NCI-H1436 (cell line): ENCODE measurements at places on chromosomes 7 and 10.

GRCh38 chr7:32587411-32587948 is 92.2 kb downstream of the AVL9 start:
- DNase-seq = no peak

DNA sequence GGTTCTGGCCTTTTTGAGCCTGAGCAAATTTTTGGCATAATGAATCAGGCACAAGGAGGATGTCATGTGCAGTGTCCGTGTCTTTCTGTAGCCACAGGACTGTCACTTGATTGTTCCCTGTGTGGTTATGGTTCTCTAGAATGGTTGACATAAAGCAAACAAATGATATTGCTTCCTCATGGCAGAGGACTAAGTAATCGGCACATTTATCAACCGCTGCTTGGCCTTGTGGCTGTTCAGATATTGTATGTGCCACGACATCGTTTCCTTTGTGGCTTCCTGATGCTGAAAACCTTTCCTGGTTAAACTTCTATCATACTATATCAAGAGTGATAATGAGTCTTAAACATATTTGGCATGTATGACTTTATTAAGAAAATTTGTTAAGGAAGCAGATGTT is 598.8 kb downstream of the SUGCT start:
- DNase-seq = no peak

DNA sequence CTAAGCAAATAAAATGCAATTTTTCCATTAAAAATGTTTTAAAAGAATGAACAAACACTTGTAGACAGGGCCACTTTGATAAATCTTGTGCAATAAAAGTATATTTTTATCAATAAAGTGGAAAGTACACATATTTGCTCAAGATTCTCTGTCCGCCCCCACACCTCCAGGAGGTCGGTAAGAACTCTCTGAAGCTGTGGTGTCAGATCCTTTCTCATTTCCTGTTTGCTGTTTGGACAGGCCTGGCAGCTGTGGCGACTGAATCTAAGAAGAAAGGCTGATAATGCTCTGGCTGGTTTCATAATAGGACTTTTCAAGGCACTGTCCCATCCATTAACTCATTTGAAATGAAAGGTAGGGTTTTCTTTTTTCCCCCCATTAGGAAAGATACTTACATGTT is 15.3 kb upstream of the ASB4 start:
- peak; percentile 69 for DNase-seq

- no peak for DNase-seq
Observed at GRCh38 chr10:104371753-104372152, 18.1 kb downstream of the CFAP58 start.

DNA sequence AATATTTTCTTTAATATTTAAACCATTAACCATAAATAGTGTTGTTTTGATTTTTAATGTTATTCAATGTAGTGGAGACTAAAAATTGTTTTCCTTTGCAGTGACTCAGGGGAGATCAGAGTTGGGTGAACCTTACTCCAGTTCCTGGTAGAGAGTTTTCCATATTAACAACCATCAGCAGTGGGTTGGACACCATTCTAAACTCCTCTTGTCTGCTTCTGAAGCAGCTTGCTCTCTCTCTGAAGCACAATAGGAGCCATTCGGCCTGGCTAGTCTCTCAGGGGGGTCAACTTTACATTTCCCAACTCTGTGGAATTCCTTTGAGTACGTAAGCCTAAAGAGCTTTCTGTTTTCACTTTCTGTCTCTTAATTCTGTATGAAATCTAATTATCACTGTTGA is 9.4 kb upstream of the NRG3 start:
- DNase-seq = no peak

DNA sequence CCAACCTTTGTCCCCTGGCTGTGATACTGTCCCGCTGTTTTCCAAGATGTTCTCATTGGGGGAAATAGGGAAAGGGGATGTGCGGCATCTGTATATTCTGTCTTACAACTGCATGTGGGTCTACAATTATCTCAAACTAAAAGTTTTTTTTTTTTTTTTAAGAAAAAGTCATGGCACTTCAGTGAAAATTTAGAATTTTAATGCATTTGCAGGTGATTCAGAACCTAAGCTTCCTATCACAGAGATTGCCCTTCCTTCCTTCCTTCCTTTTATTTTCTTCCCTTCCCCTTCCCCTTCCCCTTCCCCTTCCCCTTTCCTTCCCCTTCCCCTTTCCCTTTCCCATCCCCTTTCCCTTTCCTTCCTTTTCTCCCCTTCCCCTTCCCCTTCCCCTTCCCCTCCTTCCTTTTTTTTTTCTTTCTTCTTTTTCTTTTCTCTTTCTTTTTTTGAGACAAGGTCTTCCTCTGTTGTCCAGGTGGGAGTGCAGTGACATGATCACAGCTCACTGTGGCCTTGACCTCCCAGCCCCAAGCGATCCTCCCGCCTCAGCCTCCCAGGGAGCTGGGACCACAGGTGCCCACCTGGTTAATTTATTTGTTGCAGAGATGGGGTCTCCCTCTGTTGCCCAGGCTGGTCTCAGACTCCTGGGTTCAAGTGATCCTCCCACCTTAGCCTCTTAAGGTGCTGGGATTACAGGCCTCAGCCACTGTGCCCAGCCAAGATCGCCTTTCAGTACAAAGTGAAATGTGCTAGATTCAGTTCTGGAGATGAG is 32.0 kb downstream of the JAKMIP3 start:
- DNase-seq = no peak

- DNase-seq = peak; percentile 58
Observed at GRCh38 chr7:7554021-7554432, 12.7 kb upstream of the MIOS start.

DNA sequence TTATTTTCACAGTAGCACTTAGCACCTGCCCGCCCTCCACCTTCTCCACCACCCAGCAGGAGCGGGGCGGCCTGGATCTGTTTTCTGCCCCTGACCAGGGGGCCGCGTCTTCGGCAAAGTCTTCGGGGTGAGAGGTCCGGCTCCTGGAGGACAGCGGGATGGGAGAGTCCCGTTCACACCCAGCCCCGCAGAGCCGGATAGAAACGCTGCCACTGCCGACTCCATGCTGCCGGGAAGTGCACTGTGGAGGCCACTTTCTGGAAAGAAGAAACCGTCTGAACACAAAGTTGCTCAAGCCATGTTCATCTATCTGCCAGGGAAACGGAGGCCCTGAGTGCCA is 14.5 kb upstream of the ZNF273 start:
- DNase-seq = no peak

DNA sequence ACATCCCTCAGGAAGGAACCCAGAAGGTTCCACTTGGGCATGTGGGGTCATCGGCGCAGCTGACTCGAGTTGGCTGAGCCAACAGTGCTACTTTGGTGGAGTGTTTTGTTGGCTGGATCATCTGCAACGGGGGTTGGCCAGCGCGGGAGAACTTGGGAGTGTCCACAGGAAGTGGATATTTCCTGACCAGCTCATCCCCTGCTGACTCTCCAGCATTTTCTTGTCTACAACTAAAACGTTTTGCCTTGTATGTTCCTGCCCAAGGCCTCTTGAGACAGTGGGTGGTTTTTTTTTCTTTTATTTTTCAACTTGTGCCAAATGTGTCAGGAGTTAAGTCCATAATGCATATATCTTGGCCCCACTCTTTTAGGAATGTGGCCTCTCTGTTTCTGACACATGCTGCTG is 208.6 kb downstream of the ZNF365 start:
- no peak for DNase-seq

DNA sequence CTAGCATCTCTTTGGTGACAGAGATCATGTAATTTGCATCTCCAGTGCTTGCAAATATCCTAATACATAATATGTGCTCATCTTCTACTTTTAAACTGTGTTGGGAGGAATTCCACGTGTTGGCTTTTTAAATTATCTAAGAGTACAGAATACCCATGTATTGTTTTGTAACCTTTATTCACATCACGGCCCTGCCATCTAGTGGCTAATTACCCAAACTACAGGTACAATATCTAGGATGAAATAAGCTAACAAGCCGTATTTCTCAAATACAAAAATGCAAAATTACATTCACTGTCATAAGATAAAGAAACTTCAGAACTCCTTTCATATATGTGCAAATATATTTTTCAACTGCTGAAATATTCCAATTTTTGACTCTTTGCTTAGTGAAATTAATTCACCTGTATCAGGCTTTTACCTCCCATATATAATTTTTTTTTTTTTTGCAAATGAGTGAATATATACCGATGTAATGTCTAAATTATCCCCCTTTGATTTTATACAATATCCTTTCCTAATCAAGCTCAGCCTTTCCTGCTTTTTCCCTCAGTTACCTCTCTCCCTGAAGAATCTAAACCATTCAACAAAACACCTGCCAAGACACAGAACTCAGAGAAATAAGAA is 30.3 kb upstream of the LSM8 start:
- no peak for DNase-seq

GRCh38 chr10:33027088-33027487 is 69.1 kb upstream of the ITGB1 start:
- no peak for DNase-seq

- no peak for DNase-seq
Observed at GRCh38 chr10:75616076-75616475, 184.7 kb downstream of the LRMDA start.

- DNase-seq = no peak
Observed at GRCh38 chr10:101848408-101848807, 4.8 kb upstream of the KCNIP2 start.

DNA sequence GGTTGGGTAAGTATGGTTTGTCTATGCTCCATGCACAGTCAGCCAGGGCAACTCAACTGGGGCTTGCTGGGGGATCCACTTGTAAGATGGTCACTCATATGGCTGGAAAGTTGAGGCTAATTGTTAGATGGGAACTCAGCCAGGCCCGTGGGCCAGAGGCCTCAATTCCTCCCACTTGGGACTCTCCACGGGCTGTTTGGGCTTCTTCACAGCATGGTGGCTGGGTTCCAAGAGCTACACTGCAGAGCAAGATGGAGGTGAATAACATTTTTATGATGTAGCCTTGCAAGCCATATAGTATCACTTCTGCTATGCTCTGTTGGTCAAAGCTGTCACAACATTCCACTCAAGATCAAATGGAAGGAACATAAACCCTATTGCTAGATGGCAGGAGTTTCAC is 39.2 kb downstream of the ELMO1 start:
- DNase-seq = no peak

GRCh38 chr10:21355591-21356011 is 169.9 kb downstream of the SKIDA1 start:
- no peak for DNase-seq

- DNase-seq = no peak
Observed at GRCh38 chr10:72935361-72935760, 19.2 kb downstream of the PLA2G12B start.

- no peak for DNase-seq
Observed at GRCh38 chr10:130933008-130933390, 378.5 kb downstream of the TCERG1L start.

GRCh38 chr7:92609921-92610518 is 19.8 kb upstream of the FAM133B start:
- DNase-seq = no peak

- no peak for DNase-seq
Observed at GRCh38 chr10:100129424-100129823, 47.8 kb upstream of the CPN1 start.

DNA sequence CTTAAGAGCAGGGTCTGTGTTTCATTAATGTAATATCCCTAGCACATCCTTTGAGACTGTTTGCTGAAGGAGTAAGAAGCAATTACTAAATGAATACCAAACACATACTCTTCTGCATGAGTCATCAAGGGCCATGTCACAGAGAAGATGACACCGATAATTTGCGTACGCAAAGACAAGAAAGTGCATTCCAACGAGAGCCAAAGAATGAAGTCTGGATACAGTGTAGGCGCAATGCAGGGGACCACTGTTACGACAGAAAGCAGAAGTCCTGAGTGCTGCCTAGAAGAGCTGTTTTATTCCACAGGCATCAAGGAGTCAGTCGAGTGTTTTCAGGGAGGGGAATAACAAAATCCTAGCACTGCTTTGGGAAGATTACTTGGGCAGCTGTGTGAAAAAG is 62.7 kb downstream of the VPS41 start:
- DNase-seq = no peak

GRCh38 chr10:25498645-25499044 is 323.8 kb downstream of the GPR158 start:
- no peak for DNase-seq

- no peak for DNase-seq
Observed at GRCh38 chr7:54877683-54878082, 118.7 kb upstream of the SEC61G start.

GRCh38 chr7:134920026-134920753 is 66.1 kb upstream of the AGBL3 start:
- DNase-seq = no peak

DNA sequence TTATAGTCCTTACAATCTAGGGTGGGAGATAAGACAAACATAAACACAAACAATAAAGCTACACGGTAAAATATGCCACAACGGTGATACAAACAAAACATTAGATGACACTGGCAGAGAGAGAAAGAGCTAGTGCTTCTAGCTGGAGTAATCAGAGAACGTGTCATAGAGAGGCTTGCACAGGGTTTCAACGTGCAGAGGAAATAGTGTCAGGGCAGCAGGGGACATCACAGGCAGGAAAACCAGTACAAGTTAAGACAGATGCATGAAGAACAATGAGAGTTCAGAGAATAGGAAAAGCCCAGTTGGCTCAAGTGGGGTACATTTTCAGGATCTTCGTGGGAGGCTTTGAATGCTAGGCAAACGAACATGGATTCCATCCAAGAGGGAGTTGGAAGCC is 91.4 kb downstream of the ZNF438 start:
- DNase-seq = no peak

- no peak for DNase-seq
Observed at GRCh38 chr7:101792051-101792681, 25.3 kb upstream of the CUX1 start.

DNA sequence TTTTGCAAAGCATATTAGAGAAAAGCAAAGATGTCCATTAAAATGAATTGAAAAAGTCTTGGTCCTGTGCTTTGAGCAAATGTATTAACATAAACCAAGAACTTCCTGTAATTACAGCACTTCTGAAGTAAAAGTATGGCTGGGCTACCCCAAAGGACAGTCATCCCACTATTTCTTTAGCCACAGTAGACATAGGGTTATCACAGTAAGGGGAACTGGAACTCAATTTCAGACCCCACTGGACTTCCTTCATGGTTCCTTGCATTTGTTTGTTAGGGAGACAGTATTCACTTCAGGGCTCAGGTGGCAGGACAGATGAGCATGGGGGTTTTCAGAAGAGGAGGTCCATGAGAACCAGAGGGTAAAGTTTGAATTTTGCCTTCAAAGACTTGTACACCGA is 203.1 kb upstream of the PDE1C start:
- no peak for DNase-seq

- no peak for DNase-seq
Observed at GRCh38 chr10:99695761-99696160, 36.2 kb downstream of the COX15 start.

- peak; percentile 88 for DNase-seq
Observed at GRCh38 chr7:139341058-139341775, at the start of gene FMC1. FMC1 (plus strand) TSS chr7:139341337; CDS start chr7:139341385, 48 bp downstream.

DNA sequence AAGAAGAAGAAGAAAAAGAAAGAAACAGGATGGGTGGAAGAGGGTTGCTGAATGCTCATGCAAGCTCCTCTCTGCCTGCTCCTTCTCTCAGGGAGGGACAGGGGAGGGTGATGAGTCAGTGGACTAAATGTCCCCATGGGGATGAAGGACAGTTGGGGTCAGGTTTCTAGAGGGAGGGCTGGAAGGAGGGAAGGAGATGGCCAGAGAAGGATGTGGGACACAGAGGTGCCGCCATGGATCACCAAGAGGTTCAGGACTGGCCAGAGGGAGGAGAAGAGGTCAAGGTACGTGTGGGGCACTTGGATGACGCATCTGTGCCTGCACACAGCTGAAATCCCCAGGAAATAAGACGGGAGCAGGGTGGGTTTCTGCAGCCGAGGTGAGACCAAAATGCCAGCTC is 88.9 kb upstream of the GTF2I start:
- DNase-seq = no peak

- DNase-seq = no peak
Observed at GRCh38 chr10:86914734-86915133, 42.7 kb downstream of the MMRN2 start.

- DNase-seq = no peak
Observed at GRCh38 chr7:139620676-139621344, 97.3 kb downstream of the CLEC2L start.
